ENCODE measurements at places on chromosomes 4 and X. TPM values are rescaled to one million over a fixed set of nuclear protein-coding genes. Genes with fewer than 3 reads are reported as not detected.

- DNase-seq = no peak
These were observed 25.3 kb downstream of the STIM2 start for GRCh38 chr4:26885912-26886274.

- no peak for DNase-seq
These were observed 11.5 kb upstream of the CHST7 start for GRCh38 chrX:46561824-46562657.

DNA sequence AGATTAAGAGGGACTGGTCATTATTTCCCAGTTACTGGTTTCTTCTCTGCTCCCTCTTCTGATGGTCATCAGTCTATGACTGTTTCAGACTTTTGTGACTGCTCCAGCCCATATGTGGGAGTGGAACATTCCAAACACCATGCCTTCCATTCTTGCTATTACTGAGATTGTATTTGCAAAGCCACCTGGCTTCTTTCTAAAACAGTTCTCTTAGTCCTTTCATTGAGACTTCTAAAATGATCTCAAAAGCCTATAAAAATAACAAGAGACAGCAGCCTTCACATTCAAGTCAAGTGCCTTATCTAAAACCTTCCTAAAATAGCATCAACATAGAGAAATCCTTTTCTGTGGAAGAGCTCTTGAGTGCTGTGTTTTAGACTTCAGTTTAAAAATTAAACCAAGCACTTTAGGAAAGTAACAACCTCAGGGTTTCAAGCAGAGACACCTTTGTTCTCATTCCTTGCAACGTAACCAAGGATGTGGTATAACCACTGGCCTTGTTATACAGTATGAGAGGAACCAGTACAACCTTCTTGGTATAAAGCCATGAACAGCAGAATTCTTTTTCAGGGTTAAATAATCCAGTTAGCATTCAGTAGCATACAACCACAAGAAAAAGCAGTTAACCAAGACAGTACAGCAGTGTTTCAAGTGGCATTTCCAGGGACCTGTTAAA, 97.1 kb downstream of the NFKB1 start:
- no peak for DNase-seq

- no peak for DNase-seq
These were observed 423.3 kb downstream of the MAGEE1 start for GRCh38 chrX:76850851-76851250.

DNA sequence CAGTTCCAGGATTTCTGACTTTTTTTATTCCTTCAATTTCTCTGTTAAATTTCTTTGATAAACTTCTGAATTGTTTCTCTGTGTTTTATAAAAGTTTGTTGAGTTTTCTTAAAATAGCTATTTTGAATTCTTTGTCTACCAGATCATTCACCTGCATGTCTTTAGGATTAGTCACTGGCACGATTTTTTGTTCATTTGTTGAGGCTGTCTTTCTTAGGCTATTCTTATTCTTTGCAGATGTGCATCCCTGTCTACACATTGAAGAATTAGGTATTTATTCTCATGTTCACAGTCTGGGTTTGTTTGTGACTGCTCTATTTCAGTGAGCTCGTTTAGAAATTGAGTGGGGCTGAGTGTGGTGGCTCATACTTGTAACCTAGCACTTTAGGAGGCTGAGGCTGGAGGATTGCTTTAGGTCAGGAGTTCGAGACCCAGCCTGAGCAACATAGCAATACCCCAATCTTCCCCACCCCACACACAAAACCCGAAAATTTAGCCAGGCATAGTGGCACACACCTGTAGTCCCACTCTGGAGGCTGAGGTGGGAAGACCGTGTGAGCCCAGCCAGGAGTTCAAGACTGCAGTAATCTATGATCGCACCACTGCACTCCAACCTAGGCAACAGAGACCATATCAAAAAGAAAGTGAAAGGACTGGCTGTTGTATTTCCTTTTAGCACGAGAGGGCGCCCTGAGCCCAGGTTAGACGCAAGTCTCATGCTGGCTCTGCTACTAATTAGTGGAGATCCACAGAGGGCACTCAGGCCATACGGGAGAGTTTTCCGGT, 42.0 kb downstream of the F8 start:
- DNase-seq = peak; percentile 9

DNA sequence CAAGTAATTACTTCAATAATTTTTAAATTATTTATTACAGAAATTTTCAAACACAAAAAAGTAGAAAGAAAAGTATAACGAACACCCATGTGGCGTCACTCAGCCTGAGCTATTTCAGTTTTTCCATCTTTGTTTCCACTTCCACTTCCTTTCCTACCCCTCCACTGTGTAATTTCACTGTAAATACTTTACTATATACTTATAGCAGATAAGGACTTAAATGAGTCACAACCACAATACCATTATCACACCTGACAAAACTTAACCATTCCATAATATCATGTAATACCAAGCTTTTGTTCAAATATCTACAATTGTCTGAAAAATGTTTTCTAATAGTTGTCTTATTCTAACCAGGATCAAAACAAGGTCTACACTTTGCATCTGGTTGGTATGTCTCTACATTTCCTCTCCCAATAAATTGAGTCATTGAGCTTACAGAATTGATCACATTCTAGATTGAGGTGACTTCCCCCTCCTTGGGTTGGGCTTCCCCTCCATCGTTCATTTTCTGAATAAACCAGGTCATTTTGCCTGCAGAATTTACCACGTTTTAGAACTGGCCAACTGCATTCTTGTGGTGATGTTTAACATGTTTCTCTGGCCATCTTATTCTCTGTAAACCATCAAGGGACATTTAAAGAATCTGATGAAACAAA, 48.7 kb downstream of the ATP10D start:
- no peak for DNase-seq

- no peak for DNase-seq
These were observed 55.1 kb downstream of the PDLIM5 start for GRCh38 chr4:94506822-94507221.

DNA sequence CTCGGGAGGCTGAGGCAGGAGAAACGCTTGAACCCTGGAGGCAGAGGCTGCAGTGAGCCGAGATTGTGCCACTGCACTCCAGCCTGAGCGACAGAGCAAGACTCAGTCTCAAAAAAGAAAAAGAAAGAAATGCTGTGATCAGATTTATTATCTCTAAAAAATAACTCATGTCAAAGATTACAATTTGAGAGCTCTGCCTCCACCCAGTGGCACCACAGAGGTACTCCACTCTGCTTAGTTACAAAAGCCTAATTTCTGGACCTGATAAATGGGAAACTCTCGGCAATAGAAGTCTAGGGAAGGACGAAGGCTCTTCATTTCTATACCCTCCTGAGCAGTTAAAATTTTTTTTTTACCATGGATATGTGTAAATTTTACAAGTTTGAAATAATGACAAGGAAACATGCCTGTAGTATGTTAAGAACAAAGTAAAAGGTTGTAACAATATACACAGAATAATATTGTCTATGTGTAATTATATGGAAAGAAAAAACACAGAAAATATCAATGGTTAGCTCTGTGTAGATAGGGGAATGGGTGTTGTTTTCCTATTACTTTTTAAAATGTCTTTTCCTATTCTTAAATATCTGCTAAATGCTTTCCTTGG, 149.8 kb downstream of the STIM2 start:
- peak; percentile 23 for DNase-seq

DNA sequence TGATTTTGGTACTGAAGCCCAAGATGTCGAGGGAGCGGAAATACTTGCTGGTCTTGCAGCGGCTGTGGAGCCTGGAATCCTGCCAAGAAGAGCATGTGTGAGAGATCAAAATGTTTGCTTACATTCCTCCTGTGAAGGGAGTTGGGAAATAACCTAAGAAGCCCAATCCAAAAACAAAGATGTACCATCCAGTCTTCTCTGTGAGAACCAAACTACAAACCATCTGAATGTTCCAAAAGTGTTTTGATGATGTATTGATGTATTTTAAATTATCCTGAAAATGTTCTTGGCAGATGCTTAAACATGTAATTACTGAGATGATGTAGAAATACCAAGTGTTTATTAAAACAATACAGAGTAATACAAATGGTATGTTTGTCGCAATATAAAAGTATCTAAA, 10.1 kb upstream of the ADH1A start:
- DNase-seq = no peak

- DNase-seq = no peak
These were observed 1.6 kb downstream of the BANK1 start for GRCh38 chr4:101792056-101792590.

- no peak for DNase-seq
These were observed 334.7 kb upstream of the NR3C2 start for GRCh38 chr4:148776941-148777340.

- no peak for DNase-seq
These were observed 7.1 kb downstream of the RASL11B start for GRCh38 chr4:52869196-52869595.

DNA sequence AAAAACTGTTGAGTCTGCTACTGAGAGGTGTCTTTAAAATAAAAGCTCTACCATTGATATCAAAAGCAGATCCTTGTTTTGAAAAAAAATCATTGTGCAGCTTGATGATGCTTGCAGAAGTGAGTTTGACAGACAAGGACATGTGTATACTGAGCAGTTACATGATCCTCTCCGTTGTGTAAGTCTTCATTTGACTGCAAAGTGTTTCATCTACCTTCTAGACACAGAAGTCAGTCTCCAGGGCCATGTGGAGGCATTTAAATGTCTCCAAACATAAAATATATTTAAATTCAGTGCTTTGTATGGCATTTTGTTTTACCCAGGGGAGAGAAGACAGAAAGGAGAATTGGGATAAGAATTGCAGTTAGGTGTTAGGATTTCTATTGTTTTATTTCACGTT, 107.8 kb upstream of the MYOZ2 start:
- no peak for DNase-seq

DNA sequence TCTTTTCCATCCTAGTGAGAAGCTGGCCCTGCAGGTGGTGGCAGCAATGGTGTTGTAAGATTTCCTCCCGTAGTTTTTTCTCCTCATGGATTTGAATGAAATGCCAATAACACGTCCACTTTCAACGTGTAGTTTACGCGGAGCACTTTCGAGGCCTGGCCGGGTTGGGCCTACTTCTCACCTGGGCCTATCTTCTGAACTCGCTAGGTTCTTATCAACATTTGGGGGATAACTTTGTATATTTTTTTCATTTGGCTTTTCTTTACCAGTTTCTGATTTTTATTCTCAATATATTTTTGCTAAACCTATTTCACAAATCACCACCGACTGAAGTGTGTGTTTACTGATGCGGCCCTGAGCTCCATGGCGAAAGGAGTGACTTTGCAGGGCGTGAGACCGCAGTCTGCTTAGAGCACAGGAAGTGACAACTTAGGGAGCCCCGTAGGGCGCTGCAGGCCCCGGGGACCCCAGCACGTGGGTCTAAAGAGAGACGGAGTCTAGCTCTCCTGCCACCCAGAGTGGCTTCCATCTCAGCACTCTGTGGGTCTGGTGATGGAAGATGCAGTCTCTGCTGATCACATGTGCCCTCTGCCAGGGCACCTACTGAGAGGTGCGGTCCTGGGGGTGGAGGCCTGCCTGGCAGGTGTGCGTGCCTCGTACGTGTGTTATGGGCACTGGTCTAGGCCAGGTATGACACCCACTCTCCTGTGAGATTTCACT, 29.1 kb downstream of the NELFA start:
- DNase-seq = no peak

NAP1L3 gene
- 0.82 TPM for total RNA-seq

STOX2 gene
- 1.1 TPM for total RNA-seq

SLC2A9 gene
- 3.8 TPM for total RNA-seq

RHOXF2B gene
- total RNA-seq = not detected

RTL9 gene
- total RNA-seq = not detected

HS6ST2 gene
- 0.82 TPM for total RNA-seq
